ENCODE measurements at places on chromosomes 12 and 14. TPM values are rescaled to one million over a fixed set of nuclear protein-coding genes. Genes with fewer than 3 reads are reported as not detected.

Gene TROAP
- total RNA-seq: 87.0 TPM

Gene LDHB
- 1,314 TPM for total RNA-seq

Gene CD4
- not detected for total RNA-seq

Gene PNMA1
- 11.3 TPM for total RNA-seq

Gene NEUROD4
- total RNA-seq: not detected

Gene TXNRD1
- total RNA-seq: 72.8 TPM

Gene TMBIM6
- total RNA-seq: 400 TPM

Gene NT5DC3
- 13.2 TPM for total RNA-seq

Gene TMEM229B
- not detected for total RNA-seq

Gene PTPRB
- 0.02 TPM for total RNA-seq

Gene PNP
- 29.9 TPM for total RNA-seq
